Right renal pelvis (tissue), 4 donors: ENCODE measurements at places on chromosomes 13 and 19. TPM values are rescaled to one million over a fixed set of nuclear protein-coding genes. Genes with fewer than 3 reads are reported as not detected.

Gene LPAR2
- polyA plus RNA-seq: 21.1 TPM

Gene PHF11
- 34.8 TPM for polyA plus RNA-seq

DNA sequence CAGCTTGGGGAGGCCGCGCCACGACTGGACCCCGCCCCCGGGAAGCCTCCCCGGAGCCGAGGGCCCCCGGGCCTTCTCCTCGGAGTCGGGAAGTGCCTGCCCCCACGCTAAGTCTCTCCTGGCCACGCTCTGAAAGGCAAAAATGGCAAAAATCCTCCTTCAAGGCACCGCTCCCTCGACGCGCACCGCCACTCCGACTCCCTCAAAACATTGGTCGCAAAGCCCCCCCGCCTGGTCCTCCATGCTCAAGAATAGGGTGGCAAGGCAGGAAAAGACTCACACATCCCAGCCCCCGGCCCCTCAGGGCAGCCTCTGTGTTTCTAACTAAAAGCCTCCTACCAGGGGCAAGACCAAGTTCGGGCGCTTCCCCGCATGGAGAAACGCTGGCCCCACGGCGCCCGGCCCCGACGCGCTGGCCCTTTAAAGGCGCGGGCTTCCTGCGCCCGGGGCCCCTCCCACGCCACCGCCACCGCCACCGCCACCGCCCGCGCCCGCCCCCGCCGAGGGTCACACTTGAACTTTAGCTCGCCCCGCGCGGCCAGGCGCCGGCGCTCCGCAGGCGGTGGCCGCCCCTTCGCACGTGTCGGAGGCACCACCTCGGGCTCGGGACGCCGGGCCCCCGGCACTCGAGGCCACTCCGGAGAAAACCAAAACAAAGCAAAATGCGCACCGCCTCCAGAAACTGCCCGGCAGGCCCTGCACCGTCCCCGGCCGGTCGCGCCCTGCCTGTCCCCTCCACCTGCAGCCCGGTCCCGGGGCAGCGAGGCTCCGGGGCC lies 1.9 kb downstream of the FOXO1 start:
- DNase-seq: no peak

- DNase-seq: no peak
These were observed 27.7 kb upstream of the MBNL2 start for GRCh38 chr13:97194479-97194878.
